ENCODE measurements at places on chromosomes 5 and 9. TPM values are rescaled to one million over a fixed set of nuclear protein-coding genes. Genes with fewer than 3 reads are reported as not detected.

Gene GBGT1
- total RNA-seq, result 8.2 TPM

Gene ARHGEF28
- total RNA-seq, result 1.9 TPM

Gene LMBRD2
- total RNA-seq, result 10.4 TPM

Gene TMEM171
- not detected for total RNA-seq

Gene TIGD6
- 2.4 TPM for total RNA-seq

Gene HCN1
- total RNA-seq, result not detected

Gene AGPAT2
- total RNA-seq, result 57.9 TPM

Gene SLC28A3
- 1.0 TPM for total RNA-seq

Gene SLC4A9
- not detected for total RNA-seq

Gene PLEKHG4B
- total RNA-seq, result not detected

Gene FIBCD1
- 0.57 TPM for total RNA-seq

Gene PPP6C
- 39.4 TPM for total RNA-seq

Gene GNPDA1
- 25.2 TPM for total RNA-seq

Gene CLTB
- total RNA-seq, result 217 TPM

Gene EQTN
- not detected for total RNA-seq

Gene IFNA2
- not detected for total RNA-seq

Gene EHMT1
- 30.5 TPM for total RNA-seq

Gene IRX4
- total RNA-seq, result 17.6 TPM

Gene IL17B
- not detected for total RNA-seq

Gene EFNA5
- 28.5 TPM for total RNA-seq

Gene IL13
- total RNA-seq, result not detected

Gene NINJ1
- 55.5 TPM for total RNA-seq

Gene TCERG1
- total RNA-seq, result 16.4 TPM

Gene TXNDC8
- total RNA-seq, result not detected

Gene SLC46A2
- not detected for total RNA-seq

Gene SLC23A1
- not detected for total RNA-seq

Gene ATP6V0E1
- total RNA-seq, result 167 TPM

Data from Right ventricle myocardium inferior (tissue), 1 donor.